NCI-H1417 (cell line): ENCODE measurements at places on chromosomes 2 and 18.

DNA sequence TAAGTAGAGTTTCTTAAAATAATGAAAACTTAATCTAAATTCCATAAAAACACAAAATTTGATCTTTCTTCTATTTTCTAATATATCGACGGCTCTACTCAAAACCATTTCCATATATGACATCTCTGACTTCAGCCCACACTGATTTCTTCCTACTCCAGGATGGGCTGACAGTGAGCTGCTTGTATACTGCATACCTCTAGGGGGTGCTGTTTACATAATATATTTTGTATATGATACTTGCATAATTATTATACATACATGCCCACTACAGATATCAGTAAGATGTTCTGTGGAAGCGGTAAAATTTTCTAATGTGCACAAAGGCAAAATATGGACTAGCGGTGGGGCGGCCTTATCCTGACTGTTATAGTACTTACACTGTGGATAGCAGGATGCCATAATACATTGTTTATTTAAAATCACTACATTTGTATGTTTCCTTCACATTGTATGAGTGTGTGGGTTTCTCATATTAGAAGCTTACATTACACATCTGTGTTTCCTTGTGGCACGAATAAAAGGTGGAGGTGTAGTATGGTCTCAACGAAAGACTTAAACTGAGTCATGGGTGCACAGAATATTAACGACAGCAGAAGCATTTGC, 66.1 kb upstream of the NXPH2 start:
- DNase-seq, result no peak

DNA sequence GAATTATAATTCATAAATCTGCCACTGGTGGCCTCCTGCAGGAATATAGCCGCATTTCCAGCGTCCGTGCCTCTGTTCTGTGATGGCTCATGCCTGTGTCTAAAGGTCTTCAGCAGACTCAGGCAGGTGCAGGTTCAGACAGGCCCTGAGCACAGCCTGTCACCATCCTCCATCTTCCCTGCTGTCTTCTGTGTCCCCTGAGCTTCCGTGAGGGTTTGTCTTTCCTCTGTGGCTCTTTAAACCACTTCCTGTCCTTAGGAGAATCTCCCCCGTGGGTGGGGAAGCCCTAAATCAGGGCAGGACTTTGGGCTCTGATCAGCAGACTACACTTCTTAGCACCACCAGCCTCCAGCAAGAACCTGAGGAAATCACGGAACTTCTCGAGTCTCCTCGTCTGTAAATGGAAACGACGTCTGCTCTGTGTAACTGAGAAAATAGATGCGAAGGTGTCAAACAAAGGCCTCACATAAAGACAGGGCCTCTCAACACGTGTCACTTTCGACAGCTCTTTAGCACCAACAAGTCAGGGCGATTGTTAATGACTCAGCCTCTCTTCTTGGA, 24.1 kb upstream of the NFATC1 start:
- no peak for DNase-seq

GRCh38 chr2:201965550-201965949, 68.1 kb upstream of the FZD7 start:
- no peak for DNase-seq

DNA sequence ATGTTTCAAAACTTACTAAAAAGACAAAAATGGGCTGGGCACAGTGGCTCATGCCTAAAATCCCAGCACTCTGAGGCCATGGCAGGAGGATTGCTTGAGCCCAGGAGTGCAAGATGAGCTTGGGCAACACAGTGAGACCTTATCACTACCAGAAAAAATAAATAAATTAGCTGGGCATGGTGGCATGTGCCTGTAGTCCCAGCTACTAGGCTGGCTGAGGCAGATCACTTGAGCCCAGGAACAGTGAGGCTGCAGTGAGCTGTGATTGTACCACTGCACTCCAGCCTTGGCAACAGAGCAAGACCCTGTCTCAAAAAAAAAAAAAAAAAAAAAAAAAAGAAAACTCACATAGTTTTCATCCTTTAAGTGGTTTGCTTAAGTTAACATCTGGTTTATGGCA, 6.4 kb downstream of the TSPYL6 start:
- no peak for DNase-seq

DNA sequence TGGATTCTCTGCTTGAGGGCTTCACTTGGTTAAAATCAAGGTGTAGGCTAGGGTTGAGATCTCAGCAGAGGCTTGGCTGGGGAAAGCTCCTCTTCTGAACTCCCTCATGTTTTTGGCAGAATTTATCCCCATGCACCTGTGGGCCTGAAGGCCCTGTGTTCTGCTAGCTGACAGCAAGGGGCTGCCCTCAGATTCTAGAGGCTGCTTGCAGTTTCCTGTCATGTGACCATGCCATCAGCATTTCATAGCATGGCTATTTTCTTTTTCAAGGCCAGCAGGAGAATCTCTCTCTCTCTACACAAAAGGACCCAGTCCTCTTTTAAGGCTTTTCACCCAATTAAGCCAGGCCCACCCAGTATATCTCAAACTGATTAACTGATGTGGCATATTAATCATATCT, 514.8 kb upstream of the HNMT start:
- no peak for DNase-seq
